ENCODE measurements at places on chromosomes 1 and 21.

- DNase-seq, result no peak
Observed at GRCh38 chr1:67785847-67786753, 47.2 kb downstream of the GNG12 start.

DNA sequence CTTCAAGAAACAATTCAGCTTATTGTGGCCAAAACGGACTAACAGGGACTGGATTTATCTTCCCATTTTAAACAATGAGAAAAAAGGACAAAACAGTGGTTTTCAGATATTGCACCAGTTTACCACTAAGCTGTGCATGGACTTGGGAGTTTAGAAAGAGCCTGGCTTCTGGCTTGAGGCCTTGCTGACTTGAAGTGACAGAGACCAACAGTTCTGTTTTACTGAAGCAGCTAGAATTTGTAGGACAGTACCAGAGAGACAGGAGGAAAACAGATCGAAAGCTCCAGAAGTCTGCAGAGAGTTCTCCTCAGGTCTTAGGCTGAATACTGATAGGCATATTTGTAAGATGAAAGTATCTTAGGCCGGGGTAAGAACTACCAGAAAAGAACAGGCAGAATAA is 20.5 kb downstream of the FCRL4 start:
- DNase-seq, result no peak

- no peak for DNase-seq
Observed at GRCh38 chr1:175817445-175817844, 74.0 kb upstream of the TNR start.

DNA sequence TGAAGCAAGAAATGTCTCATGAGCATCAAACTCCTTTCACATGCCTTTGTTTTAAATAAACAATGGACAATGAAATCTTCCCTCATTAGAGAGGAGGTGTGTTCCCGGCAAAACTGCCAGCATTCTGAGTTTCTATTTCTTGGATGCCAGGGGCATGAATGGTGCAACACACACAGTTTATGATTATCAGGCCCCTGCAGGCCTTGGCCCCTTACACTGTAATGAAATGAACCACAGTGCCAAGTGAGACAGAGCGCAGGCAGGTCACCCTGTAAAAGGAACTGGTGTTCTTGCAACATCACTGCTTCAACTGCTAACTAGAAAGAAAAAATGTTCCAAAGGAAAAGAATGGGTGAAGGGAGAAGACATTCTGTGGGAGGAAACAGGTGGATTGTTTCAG is 3.8 kb upstream of the PIGC start:
- DNase-seq, result no peak

DNA sequence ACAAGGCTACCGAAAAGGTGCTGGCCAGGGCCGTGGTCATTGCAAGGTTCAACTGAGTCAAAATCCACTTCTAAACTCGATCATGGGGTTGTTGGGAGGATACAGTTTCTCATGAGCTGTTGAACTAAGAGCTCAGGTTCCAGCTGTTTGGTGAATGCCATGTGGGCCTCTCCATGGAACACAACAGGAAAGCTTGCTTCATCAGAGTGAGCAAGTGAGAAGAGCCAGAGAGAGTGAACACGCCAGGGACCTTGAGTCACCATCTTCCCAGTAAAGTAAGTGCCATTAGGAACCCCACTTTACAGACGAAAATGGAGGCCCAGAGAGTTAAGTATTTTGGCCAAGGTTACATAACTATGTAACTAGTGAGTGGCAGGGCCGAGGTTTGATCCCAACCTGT is 475.1 kb upstream of the VAMP3 start:
- no peak for DNase-seq

GRCh38 chr1:184802354-184803179 is 47.9 kb upstream of the EDEM3 start:
- no peak for DNase-seq

DNA sequence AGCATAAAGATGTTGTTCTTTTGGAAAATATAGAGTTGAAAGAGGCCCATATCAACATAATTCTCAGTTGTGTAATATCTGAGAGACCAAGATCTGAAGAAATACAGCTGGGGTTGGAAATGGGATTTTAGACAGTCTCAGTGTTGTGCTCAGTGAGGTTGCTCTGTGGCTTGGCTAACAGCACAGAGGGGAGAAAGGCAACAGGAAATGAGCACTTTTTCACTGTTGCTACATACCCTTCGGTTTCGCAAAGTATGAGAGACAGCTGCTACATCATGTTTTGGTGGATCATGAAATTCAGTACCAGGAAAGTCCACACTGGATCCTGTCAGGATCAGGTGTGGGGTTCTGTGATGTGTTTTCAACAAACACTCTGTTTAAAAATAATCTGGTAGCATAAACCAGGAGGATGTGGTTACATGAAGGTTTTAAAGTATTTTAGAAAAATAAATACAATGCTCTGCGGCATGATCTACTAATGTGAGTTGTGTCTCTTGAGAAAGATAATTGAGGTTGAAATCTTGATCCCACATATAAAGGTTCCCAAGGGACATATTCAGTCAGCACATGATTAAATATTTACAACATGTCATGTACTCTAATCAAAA is 7.0 kb upstream of the GPR88 start:
- DNase-seq, result peak; percentile 47

DNA sequence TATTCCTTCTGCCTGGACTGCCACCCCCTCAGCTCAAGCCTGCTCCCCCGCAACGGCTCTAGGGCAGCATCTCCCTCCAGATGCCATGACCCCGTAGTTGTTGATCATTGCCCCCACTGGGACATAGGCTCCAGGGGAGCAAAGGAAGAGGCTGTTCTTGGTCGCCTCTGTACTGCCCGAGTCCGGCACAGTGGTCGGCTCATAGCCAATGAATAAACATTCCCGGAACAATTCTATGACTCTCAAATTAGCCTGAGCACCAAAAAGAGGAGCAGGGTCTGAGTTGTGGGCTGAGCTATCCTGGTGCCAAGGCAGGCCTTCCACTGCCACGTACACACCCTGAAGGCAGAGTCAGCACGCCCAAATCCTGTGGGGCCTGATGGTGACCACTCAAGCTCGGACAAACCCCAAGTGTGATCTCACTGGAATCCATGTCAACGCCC is 33.1 kb downstream of the CAPZB start:
- DNase-seq, result no peak

GRCh38 chr1:245765230-245766000 is 610.6 kb downstream of the KIF26B start:
- DNase-seq, result no peak

DNA sequence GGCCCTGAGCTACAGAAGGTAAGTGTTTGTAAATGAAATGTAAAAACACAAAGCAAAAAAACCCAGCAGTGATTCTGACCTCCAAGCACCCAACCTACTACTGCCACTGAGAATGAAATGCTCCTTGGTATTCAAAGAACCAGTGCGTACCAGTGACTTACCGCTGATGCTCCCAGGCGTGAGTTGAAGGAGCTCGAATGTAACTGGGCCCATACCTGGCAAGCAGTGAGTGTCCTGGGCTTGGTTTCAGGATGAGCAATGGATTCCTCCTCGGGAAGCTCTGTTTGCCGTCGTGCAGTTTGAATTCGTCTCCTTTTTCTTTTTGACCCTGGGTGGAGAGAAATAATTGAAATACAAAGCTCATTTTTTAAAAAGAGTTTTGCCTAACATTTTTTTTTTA is 121.9 kb downstream of the ATG4C start:
- no peak for DNase-seq

GRCh38 chr1:215606564-215607168 is 39.6 kb downstream of the KCTD3 start:
- DNase-seq, result no peak

DNA sequence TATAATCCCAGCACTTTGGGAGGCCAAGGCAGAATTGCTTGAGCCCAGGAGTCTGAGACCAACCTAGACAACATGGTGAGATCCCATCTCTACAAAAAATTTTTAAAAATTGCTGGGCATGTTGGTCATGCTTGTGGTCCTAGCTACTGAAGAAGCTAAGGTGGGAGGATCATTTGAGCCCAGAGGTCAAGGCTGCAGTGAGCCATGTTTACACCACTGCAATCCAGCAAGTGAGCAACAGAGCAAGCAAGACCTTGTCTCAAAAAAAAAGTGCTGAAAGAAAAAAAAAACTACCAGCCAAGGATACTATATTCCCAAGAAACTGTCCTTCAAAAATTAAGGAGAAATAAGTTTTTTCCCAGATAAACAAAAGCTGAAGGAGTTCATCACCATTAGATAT is 78.1 kb downstream of the SH3GLB1 start:
- no peak for DNase-seq

- DNase-seq, result no peak
Observed at GRCh38 chr1:88961081-88961480, 31.3 kb downstream of the KYAT3 start.

- DNase-seq, result no peak
Observed at GRCh38 chr1:67256291-67257172, 51.1 kb upstream of the IL12RB2 start.

GRCh38 chr1:167276969-167277368 is 56.3 kb downstream of the POU2F1 start:
- no peak for DNase-seq

DNA sequence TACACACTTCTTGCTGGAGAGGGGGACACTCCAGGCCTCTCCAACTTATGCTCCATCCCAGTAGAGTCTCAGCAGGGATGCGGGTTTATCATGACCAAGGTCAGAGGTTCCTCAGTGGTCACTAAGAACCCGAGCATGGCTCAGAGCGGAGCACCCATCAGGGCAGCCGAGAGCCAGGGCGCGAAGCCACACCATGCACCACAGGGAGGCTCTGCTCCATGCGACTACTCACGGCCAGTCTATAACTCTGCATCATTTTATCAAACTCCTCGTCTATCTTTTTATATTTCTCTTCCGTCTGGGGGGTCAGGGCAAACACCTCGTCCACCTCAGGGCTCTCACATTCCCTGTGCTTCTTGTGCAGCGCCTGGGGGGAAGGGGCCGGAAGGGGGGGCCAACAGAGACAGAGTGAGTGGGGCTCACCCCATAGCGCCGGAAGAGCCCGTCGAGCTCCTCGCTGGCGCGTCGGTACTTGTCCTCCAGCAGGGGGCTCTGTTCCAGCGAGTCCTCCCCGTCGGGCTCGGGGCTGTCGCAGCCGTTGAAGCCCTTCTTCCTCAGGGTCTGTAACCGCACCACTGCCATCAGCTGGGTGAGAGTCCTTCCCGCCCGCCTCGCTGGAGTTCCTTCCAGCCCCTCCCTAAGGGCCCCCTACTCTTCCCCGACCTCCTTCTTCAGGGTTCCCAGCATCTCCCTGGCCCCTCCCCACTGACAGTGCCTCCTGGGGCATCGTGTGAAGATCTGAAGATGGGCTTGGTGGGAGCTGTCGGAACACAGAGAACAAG is 20.0 kb downstream of the MEF2D start:
- peak; percentile 74 for DNase-seq

DNA sequence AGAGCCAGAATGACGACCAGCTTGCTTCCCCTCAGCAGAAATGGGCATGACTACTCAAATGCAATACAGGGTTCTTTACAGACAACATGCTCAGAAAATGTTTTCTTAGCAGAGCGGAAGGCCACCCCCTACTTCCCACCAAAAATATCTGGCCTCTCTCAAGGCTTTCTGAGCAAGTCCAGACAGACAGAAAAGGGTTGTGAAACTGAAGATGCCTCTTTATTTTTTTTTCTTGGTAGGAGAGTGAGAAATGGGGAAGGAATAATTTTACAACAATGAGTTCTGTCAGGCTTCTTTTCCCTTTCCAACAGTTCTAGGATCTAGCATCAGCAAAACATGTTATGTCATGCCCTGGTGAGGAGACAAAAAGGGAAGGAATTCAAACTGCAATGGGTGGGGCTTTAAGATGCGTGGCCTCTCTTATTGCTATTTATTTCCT is 172.0 kb upstream of the CAMK1G start:
- no peak for DNase-seq

DNA sequence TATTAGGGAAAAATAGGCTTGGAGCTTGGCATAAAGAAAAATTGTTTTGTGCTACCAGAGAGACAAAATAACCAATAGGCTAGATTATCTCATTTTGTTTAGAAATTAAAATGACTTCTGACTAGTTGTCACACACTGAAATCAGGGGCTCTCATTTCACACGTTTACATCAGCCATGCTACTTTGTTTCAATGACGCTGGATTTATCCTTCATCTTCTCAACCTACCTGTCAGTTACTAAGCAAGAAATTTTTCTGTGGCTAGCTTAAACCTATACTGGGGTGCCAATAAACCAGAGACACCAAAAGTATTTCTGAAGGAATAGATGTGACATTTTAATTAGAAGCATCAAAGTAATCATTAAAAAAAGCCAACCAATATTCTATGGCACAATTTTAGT is 518.1 kb upstream of the NR5A2 start:
- DNase-seq, result no peak

GRCh38 chr21:38388203-38388602 is 110.1 kb downstream of the ERG start:
- DNase-seq, result no peak

DNA sequence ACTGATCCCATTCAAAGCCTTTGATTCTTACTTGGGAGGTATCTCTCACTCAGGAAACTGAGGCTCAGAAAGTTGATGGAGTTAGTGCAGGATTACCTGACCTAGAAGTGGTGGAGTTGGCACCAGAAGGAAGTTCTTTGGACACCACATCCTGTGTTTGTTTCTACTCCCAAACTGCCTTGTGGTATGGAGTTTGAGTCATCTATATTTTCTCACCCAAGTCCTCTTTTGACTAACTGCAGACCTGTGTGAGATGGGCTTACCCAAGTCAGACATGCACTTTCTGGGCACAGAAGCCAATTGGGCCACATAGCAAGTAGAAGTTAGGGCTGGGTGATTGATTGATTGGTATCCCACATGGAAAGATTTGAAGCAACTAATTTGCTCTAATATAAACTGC is 36.1 kb downstream of the FGGY start:
- DNase-seq, result peak; percentile 52

DNA sequence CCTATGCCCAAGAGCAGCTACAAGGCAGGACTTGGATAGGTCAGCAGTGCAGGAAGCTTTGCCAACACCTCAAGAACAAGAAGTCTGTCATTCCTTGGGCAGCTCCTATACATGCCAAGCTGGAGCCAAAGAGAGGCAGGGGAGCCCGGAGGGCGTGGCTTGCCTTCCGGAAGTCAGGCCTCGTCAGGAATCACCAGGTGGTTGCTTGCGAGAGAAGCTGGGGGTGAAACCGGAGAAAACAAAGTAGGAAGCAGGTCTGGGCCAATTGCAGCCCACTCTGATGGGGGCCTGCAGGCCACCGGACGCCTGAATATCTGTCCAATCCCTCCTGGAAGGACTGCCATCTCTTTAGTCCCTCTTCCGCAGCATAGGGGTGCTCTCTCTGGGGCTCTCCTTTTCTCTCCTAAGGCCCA is 794 bp upstream of the FAM76A start:
- no peak for DNase-seq

DNA sequence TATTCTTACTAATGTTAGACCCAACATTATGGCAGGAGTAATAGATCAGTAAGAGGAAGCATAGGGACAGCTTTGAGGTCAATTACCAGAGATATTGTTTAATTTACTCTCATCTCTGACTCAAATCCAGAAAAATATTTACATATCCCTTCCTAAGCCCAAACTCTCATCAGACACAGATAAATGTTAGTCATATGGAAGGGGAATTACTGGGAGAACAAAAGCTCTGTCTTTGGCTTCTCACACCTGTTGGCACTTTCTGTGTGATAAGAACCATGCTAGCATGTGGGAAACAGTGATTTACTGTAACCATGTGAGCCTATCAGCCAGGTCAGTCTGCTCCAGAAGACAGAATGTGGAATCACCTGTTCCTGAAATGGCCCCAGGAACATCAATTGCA is 72.4 kb downstream of the DUSP10 start:
- DNase-seq, result no peak
